C1 segment of cervical spinal cord (tissue), 14 donors: ENCODE measurements at places on chromosomes 2 and 18.
A peak's percentile ranks its signal among the peaks of the same experiment; 100 is the strongest.

DNA sequence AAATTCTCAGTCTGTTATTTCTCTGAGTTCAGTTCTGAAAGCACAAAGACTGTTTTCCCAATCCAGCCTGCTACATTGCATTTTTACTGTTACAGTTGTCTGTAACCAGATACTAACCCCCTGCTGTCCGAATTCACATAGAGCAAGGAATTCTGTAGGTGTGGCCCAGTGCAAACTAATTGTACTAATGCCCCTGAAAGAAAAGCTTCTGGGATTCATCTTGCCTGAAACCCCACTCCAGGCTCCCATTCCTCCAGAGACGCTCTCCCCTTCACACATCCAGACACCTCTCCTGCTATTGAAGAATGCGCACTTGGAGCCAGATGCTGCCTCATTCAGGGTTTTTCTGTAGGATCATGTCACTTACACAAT, 127.0 kb downstream of the TTC32 start:
- no peak for DNase-seq

GRCh38 chr2:163345795-163346573, 389.8 kb downstream of the FIGN start:
- DNase-seq: no peak

DNA sequence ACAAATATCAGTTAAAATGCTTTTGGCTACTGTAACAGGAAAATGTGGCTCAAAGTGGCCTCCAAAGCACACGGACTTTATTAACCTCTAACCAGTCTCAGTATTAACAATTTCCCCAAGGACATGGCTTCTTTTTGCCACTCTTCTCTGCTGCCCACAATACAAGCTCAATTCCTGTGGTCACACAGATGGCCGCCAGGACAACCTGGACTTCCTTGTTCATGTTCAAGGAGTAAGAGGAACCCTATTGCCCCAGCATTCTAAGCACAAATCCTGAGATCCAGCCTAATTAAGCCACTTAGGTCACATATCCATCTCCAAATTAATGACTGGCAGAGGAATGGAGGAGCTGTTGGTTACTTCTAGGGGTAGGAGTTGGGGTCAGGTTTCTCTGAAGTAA, 38.2 kb downstream of the AOX1 start:
- no peak for DNase-seq

- DNase-seq: no peak
These were observed 85.9 kb upstream of the KLF7 start for GRCh38 chr2:207251573-207252192.

DNA sequence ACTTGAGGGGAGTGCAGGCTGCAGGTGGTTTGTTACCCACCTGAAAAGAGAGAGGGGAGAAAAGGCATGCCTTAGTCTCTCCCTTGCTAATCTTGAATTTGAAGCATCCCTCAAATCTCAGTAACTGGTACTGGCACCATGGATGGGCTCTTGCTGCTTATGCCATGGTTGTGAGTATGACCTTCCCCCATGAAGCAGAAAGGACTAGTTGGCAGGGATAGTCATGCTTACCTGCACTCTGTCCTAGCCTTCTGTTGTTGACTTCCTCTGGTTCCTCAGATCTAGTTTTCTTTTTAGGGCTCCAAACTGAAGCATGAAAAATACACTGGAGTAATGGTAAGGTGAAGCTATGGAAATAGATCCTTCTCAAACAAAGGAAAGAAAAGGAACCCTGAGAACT, 191.2 kb downstream of the SPAG16 start:
- DNase-seq: no peak

GRCh38 chr2:48205137-48205798, 299.0 kb upstream of the FBXO11 start:
- peak; percentile 74 for DNase-seq

GRCh38 chr2:128438586-128438985, 119.9 kb upstream of the HS6ST1 start:
- DNase-seq: no peak

- no peak for DNase-seq
These were observed 386.5 kb downstream of the DLGAP1 start for GRCh38 chr18:4068552-4069158.

- DNase-seq: no peak
These were observed 59.1 kb downstream of the COL6A3 start for GRCh38 chr2:237354892-237355291.

GRCh38 chr2:177633910-177634294, 241.3 kb downstream of the AGPS start:
- no peak for DNase-seq

GRCh38 chr2:66948234-66948633, 448.9 kb upstream of the ETAA1 start:
- no peak for DNase-seq

DNA sequence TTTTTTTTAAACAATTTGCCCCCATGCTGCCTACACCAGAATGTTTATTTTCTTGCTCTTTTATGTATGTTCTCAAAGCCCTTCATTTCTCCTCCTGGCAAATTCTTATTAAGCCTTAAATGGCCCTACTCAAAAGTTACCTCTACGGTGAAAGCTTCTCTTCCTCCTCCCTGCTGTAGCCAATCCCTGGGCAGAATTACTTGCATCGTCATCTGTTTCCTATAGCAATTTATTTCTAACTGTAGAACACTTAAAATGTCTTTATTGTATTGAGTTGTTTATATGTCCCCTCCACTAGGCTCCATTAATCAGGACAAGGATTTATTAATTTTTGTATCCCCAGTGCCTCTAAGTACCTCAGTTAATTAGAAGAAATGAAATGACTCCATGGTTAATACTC, 2.5 kb upstream of the RAD51AP2 start:
- DNase-seq: no peak

- no peak for DNase-seq
These were observed 149.5 kb upstream of the ZFP36L2 start for GRCh38 chr2:43375746-43376522.

DNA sequence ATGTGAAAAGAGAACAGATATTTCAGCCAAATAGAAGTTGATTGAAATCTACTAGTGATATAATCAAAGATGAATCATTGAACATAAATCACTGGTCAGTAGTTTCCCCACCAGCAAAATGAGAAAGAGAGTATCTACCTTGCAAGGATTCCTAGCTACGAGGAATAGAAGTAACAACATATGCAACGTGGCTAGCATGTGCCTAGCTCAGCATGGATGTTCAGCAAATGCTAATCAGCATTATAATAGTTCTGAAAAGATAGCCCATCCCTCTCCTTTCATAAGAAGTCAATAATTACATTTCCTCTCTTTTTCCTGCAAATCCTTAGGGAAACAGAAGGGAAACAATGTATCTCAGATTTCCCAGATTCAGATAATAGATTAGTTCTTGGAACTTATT, 417.2 kb downstream of the SATB2 start:
- DNase-seq: no peak

DNA sequence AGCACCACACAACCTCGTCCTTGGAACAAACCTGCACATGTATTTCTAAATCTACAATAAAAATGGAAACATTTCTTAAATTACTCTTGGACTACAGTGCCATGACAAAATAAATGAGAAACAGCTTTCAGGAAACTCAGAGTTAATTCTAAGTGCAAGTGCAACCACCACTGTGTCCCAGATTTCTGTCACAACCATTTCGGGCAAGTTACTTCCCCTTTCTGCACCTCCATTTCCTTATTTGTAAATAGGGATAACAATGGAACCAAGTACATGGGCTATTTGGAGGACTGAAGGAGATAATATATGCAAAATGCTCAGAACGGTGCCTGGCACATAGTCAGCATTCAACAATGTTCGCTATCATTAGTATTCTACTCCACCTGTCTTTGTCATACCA, 93.2 kb downstream of the CACNB4 start:
- DNase-seq: no peak

- no peak for DNase-seq
These were observed 55.2 kb upstream of the MGAT4A start for GRCh38 chr2:98786179-98786578.

DNA sequence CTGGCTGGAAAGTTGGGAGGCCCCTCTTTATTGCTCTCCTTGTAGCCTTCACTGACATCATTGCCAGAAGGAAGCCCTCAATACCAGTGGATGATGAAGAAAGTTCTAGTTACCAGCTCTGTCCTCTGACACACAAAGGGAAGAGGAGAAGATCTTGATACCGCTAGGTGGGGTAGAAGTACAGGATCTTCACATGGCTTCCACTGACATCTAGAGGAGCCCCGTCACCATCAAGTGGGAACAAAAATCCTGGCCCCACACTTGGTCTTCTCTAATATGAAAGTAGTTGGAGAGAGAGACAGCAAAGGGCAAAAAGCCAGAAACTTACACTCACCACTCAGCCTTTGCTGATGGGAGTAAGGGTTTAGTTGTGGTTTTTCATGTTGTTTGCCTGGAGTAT, 12.4 kb downstream of the XIRP2 start:
- DNase-seq: no peak
